ENCODE measurements at places on chromosomes 13 and 19.

DNA sequence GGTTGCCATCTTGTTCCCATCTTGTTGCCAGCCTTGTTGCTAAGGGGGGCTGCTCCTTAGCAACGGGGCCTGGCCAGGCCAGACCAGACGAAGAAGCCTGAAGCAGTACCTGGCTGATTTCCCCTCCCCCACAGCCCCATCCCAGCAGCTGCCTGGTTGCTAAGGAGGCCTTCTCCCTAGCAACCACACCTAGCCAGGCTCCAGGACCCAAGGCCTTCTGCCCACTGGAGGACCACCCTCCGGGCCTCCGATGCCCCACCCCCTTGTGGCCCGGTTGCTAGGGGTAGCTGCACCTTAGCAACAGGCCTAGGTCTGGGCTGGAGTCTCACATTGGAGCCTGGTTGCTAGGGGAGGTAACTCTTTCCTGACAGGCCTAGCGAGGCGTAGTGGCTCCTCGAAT lies 3.9 kb downstream of the PRRG2 start:
- no peak for DNase-seq

GRCh38 chr13:19606152-19606551 lies 27.3 kb upstream of the MPHOSPH8 start:
- DNase-seq = no peak

- DNase-seq = peak; percentile 38
These were observed 1043.6 kb downstream of the UQCRFS1 start for GRCh38 chr19:28169168-28169887.

- no peak for DNase-seq
These were observed 1.2 kb upstream of the NKPD1 start for GRCh38 chr19:45161738-45162607.

DNA sequence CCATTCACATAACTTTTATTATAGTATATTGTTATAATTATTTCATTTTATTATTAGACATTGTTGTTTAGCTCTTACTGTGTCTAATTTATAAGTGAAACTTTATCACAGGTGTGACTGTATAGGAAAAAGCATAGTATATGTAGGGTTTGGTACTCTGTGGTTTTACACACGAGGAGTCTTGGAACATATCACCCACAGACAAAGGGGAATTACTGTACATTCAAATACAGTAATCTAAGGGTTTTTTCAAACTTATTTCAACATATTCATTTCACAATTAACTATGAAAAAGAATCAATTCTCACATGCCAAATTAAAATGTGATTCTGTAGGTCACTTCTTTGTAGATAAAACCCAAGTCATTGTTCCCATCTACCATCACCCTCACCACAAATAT lies 46.0 kb downstream of the RBM26 start:
- no peak for DNase-seq

DNA sequence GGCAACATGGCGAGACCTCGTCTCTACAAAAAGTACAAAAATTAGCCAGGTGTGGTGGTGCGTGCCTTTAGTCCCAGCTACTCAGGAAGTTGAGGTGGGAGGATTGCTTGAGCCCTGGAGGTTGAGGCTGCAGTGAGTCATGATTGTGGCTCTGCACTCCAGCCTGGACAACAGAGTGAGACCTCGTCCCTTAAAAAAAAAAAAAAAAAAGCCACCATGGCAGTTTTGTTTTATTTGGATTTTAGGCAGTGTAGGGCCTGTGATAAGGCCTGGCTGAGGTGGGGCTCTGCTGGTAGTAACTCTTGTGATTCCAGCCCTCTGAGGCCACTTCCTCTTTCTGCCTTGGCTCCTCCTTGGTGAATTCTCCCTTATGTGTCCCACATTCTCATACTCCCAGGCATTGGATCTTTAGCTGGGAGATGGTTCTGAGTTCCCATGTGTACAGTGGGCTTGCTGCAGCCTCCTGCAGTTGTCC lies 39.2 kb downstream of the GATAD2A start:
- no peak for DNase-seq

GRCh38 chr19:42965176-42965575 lies 28.2 kb upstream of the PSG7 start:
- DNase-seq = no peak

DNA sequence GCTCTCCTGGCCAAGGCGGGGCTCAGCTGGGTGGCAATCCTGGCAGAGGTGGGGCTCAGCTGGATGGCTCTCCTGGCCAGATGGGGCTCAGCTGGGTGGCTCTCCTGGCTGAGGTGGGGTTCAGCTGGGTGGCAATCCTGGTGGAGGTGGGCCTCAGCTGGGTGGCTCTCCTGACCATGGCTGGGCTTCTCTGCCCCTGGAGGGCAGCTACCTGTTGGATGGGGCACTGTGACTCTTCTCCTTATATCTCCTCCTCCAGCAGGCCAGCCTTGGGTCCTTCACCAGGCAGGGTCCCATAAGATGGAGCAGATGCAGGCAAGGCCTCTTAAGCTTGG lies 16.7 kb downstream of the ZFR2 start:
- no peak for DNase-seq

GRCh38 chr19:33948651-33949335 lies 152.1 kb downstream of the KCTD15 start:
- no peak for DNase-seq

All from NCI-H2029 (cell line).